ENCODE measurements at places on chromosomes 7 and 10.

DNA sequence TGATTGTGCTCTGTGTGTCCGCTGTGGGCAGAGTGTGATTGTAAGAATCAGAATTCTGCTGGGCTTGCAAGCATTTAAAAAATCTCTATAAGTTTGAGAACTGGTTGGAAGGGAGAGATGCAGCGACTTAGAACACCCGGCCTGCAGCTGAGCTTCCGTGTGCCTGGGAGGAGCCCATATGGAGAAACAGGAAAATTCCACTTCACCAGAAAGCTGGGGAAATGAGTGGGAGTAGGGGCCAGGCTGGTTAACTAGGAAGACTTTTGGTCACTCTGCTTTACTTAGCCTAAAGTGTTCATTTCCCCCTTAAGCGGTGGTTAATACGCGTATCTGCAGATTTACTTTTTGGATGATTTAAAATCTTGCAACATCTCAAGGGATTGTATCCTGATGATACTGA lies 72.2 kb downstream of the TCF7L2 start:
- DNase-seq, result no peak

DNA sequence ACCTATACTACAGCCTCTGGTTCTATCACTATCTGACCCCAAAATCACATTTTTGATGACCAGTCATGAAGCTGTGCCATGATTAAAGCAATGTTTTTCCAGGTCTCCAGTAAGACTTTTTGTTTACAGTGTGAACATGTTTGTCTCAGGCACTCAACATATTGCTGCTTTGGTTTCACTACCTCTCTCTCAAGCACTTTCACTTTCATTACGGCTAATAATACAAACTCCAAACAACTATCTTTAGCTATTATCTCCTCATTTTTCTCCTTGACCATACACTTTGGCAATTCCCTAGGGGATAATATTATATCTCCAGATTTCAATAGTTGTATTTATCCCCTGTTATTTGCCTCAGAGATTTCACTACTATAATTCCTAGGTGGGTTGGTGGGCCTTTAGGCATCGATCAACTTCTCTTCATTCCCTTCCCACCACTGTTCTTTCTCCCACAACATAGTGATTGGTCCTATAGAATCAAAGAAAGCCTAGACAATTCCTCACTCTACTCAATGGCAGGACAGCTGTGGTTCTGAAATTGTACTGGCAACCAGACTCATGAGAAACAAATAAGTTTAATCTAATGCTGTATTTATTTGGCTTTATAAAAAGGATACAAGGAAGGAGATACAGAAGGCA lies 261.4 kb upstream of the ZWINT start:
- DNase-seq, result no peak

DNA sequence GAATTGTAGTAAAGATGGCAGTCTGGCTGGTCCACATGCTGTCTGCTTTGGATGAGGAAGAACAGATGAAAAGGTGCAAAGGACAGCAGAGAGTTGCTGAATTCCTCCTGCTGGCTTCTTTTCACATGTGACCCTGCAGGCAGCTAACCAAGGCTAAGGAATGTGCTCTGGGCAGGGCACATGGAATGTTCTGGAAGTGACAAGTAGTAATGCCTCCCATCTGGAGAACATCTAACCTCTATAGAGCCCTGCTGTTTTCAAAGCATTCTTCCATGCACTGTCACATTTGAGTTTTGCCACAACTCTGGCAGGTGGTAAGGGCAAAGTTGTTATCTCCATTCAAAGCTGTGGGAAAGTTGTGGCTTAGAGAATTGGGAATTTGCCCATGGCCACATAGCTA lies 208.8 kb downstream of the STK31 start:
- no peak for DNase-seq

- no peak for DNase-seq
These were observed 35.0 kb downstream of the AUTS2 start for GRCh38 chr7:69633122-69633831.

DNA sequence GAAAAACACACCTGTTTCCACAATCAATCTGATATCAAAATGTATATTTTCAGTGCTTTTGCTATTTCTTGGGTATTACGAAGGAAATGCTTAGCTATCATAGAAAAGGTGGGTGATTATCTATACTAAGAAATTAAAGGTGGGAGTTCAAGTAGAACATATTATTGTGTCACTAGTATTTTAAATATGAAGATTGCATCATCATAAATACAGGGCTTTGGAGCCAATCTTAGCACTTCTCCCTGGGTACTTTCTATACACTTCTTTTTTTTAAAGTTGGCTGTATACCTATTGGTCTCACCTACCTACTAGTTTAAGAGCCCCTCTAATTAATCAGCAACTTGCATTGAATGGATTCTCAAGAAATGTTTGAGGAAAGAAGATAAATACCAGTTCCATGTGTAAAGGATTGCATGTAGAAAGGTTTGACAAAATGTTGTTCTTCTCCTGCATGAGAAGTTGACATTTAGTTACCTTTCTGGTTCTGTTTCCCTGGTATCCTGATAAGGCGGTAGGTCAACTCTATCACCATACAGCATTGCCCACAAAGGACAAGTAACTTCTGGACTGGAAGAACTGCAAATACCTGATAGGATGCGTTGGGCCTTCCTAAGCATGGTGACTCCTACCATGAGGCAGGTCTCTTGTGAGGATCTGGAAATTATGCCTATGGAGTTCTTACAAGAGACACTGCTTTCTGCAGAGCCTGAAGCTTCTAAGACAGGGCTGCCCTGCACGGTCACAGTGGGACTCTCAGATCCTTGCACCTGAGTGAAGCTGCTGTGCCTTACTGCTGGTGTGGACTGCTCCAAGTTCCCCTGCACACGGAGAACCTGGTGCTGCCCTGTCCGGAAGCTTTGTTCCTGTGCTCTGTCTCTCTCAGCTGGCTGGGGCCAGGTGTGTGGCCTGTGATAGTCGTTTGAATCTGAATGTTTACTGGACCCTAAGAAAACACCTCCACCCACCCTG lies 32.1 kb upstream of the PDSS1 start:
- no peak for DNase-seq

DNA sequence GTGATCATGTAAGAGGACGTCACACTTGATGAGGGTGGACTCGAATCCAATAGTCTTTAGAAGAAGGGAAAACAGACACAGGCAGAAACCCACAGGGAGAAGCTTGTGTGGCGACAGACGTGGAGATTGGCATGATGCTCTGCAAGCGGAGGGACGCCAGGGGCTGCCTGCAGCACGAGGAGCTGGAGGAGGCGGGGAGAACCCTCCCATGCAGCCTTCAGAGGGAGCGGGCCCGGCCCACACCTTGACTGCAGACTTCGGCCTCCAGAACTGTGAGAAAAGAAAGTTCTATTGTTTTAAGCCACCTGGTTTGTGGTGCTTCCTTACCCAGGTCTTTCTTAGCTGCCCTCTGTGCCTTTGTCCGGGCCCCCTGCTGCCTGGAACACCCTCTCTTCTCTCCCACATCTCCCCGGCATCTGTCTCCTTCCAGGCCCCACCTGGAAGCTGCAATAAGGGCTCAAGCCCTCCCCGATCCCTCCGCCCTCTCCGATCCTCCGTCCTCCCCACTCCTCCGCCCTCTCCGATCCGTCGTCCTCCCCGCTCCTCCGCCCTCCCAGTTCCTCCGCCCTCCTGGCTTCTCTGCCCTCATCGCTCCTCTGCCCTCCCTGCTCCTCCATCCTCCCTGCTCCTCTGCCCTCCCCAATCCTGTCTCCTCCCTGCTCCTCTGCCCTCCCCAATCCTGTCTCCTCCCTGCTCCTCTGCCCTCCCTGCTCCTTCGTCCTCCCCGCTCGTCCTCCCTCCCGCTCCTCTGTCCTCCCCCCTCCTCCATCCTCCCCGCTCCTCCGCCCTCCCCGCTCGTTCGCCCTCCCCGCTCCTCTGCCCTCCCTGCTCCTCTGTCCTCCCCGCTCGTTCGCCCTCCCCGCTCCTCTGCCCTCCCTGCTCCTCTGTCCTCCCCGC lies 17.4 kb upstream of the PRKAG2 start:
- no peak for DNase-seq

DNA sequence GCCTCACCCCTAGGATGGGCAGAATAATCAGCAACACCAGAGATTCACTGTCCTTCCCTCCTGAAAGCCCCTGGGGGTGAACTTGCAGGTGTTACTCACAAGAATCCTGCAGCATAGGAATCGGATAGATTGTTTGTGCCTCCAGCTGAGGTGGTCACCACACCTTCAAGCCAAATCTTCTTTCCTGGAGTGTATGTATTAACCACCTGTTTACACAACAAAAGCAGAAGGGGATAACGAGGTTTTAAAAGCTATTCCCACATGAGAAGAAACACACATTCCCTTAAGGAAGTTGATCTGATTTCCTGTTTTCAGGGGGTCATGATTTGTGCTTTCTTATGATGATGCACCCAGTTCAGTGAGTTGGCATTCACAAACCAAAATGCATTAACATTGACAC lies 173.8 kb upstream of the HPS1 start:
- DNase-seq, result no peak

DNA sequence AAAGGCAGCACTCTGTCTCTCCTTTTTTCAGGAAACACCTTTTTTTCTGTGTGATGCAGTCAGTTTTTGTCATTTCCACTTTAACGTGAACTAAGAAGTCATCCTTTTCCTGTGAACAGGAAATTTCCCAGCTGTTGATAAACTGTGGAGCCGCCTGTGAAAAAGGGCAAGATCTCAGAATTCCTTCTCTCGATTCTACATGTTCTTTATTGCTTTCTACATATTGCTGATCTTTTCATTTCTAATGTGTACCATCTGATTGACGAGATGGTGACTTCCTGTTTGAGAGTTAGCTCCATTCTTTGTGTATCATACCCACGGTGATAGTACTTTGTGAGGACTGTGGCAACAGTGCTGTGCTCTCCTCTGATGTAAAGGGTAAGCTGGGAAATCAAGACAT lies 50.4 kb downstream of the ADD3 start:
- DNase-seq, result no peak

DNA sequence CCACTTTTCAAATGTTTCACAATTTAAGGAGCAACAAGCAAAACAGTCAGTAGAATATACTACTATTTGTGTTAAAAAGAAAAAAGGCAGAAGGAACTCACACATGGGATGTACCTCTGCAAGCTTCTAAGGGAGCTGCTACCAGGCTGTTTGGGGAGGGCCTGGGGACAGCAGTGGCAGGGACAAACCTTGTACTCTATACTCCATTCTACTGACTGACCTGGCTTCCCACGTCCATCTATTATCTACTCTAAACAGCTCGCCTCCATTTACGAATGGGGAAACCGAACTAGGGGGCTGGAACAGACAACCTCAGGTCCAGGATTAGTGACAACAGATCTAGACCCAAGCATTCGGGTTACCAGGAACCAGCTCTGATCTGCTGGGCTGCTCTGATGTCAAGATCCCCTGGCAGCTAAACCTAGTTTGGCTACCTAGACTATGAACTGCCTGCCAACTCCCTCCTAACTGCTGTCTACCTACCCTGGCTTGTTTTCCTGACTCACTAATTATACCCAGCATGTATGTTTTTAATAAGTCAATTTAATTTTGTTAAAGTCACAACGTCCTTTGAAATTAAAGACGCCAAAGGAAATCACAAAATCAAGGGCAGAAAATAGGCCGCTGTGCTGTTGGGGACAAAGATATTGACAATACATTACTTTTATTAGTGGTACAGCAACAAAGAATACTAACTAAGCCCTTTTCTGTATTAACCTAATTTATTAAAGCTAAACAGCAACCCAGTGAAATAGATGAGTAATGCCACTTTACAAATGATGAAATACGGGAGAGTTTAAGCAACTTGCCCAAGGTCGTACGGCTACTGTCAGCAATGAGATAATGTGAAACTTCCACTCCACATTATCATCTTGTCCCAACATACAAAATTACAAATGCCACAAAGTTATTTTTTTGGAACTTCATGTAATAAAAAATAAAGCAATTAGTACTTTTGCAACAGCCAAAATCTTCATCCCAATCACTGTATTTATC lies 5.3 kb downstream of the PSAP start:
- DNase-seq, result no peak

DNA sequence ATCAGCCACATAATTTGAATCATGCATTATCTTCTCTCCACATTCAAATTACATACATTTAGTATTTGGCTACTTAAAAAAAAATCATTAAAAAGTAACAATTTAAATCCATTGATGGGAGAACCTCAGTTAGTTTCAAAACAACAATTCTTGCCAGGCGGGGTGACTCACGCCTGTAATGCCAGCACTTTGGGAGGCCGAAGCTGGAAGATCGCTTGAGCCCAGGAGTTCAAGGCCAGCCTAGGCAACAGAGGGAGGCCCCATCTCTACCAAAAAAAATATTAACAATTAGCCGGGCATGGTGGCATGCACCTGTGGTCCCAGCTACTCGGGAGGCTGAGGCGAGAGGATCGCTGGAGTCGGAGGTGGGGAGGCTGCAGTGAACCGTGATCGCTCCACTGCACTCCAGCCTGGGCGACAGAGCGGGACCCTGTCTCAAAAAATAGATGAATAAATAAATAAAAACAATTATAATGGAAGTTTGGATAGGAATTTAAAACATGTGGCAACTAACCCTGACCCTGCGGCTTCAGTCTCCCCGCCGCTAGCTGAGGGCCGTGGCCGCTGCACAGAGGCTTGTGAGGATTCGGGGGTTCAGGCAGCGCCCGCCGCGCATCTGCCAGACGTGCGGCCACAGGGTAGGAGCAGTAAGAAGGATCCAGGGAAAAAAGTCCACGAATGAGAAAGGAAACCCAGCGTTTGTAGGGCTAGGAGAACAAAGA lies 1.1 kb upstream of the CSGALNACT2 start:
- no peak for DNase-seq

DNA sequence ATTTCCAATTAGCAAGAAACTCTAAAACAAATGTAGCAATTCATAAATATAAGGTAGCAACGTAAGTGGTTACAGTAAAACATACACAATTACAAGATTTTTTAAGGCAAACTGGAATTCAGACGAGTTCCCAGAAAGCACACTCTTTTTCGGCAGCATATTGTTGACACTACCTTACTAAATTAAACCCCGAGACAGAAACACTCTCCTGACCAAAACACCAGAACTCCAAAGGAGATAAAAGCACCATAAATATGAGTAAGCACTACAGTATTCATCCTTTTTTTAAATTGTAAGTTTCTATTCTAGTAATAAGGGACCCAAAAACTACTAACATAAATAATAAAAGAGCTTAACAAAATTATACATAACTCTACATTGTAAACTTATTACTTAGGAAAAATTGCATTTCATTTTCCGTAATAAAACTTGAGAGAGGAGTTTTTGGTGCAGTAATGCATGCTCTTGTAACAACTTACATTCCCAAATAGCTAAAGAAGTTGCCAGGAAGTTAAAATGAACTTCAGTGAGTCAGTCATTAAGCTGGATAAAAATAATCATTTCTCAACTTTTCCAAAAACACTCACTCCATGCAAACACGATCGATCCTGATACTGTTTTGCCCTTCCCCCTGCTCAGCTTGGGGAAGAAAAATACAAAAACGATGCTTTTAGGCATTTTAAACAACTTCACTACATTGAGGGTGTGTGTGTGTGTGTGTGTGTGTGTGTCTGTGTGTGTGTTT lies 2.0 kb downstream of the PIP4K2A start:
- DNase-seq, result no peak

- no peak for DNase-seq
These were observed 17.5 kb downstream of the ZNF33A start for GRCh38 chr10:38027986-38028385.
